ENCODE measurements at places on chromosomes 1 and 21.
A peak's percentile ranks its signal among the peaks of the same experiment; 100 is the strongest.

GRCh38 chr1:42745851-42746250 is 5.8 kb upstream of the CLDN19 start:
- DNase-seq: no peak

GRCh38 chr1:60697204-60697994 is 385.0 kb upstream of the NFIA start:
- no peak for DNase-seq

DNA sequence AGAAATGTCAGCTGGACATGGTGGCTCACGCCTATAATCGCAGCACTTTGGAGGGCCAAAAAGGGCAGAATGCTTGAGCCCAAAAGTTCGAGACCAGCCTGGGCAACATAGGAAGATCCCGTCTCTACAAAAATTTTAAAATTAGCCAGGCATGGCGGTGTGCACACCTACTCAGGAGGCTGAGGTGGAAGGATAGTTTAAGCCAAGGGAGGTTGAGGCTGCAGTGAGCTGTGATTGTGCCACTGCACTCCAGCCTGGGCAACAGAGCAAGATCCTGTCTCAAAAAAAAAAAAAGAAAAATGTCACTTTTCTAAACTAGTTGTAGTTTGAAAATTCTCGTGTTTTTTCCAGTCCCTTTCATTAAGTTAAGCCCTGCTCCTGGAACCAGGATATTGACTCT is 9.1 kb downstream of the CLSTN1 start:
- DNase-seq: no peak

GRCh38 chr1:25484096-25484495 is 53.4 kb downstream of the MACO1 start:
- DNase-seq: no peak

DNA sequence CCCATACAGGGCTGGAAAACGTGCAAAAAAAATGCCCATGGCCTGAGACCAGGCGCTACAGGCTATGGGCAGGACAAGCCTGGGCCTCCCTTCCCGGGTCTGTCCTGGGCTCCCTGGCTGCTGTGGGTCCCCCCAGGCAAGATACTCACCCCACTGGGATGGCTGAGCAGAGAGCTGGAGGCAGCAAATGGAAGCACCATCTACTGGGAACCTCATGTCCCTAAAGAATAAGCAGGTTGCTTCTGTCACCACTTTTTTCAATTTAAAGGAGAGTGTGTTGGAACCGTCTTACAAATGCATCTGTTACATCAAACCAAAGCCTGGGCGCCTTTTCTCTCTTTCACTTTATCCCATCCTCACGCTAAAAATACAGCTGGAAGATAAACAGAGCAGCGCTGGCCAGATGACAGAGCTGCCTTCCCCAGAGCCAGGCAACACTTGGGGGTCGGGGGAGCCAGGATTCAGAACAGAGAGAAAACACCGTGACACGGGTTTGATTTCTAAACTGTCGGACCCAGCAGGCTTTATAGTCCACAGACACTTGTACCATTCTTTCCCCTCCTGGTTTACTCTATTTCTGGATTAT is 262.1 kb upstream of the VAMP3 start:
- no peak for DNase-seq

GRCh38 chr21:14947613-14948160 is 117.1 kb downstream of the NRIP1 start:
- DNase-seq: no peak

DNA sequence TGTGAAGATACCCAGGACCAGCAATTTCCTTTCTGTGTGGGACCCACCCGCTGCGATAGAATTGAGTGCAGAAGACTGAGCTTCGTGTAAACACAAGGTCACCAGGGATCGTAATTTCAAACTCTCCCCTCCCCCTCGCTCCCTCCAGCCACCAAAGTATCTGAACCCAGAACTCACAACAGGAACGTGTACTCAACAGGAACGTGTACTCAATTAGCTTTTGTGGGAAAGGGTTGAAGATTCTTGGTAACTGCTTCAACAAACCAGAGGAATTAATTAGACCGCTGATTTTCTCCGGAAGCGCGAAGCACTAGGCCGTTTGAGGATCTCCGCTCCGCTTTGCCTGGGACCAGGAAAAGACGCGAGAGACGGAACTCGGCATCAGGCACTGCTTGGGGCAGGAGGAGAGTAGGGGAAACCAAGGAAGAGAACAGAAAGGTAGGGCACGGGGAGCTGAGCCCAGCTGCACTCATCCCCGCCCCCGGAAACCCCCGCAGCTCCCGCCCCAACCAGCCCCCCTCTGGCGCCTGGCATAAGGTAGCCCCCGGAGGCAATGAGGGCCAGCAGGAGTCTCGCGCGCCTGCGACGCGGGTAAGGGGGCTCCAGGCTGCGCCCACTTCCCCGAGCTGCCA is 453 bp downstream of the DRAM2 start:
- peak; percentile 70 for DNase-seq

DNA sequence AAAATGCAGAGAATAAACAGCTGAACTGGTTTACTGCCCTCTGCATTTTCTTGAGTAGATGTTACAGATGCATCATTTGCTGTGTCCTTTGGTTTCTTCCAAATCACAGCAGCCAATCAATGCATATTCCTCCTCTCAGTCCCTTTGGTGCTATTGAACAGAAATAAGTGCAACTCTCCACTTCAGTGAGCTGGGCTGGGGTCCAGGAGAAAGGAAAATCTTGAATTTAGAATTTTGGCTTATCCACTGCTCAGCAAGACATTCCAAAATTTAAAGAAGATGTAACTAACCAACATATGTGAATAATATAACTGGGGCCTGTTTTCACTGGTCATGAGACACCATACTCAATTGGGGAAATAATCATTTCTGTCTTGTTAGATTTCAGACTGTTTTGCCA is 39.2 kb downstream of the PRMT6 start:
- no peak for DNase-seq

Measured in left kidney (tissue), 8 donors.